CD8-positive, alpha-beta T cell (primary cell): ENCODE measurements at places on chromosomes 6 and 20. TPM values are rescaled to one million over a fixed set of nuclear protein-coding genes. Genes with fewer than 3 reads are reported as not detected.

The PSORS1C2 gene
- total RNA-seq: not detected

The PM20D2 gene
- 6.2 TPM for total RNA-seq

The CRISP2 gene
- total RNA-seq: not detected

GRCh38 chr6:122653094-122653493 lies 42.9 kb downstream of the PKIB start:
- no peak for DNase-seq

DNA sequence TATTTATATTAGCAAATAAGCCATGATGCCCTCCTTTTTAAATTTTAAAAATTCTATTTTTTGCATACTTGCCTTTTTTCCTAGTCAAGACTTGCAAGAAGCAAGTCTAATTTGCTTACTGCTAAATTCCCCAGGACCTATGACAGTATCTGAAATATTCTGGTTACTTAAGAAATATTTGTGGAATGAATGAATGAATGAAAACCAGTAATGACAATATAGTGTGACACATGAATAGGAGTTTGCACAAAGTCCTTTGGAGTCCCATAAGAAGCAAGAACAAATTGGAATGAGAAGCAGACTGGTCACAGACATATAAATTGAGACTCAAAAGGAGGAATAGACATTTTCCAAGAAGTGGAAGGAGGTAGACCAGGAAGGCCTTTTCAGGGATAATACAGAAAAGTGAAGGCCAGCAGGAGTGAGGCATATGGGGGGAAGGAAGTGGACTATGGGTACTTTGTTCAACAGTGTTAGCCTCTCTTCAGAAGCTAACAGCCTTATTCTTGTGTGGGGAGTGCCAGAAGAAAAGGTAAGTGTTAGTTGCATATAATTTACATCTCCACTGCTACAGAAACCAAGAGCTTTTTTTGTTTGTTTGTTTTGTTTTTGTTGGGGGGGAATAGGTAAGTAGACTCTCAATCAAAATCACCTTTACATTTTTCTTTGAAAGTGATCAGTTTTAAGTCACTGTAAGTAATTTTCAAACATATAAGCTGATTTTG lies 93.6 kb upstream of the FAM184A start:
- no peak for DNase-seq

- DNase-seq: no peak
Measured at GRCh38 chr20:53896647-53897046, 173.7 kb downstream of the BCAS1 start.
